ENCODE measurements at places on chromosomes 3 and 15. TPM values are rescaled to one million over a fixed set of nuclear protein-coding genes. Genes with fewer than 3 reads are reported as not detected.

Gene AHSG
- total RNA-seq, result not detected

Gene CPN2
- total RNA-seq, result not detected

- DNase-seq, result no peak
Observed at GRCh38 chr3:53604232-53604631, 109.8 kb downstream of the CACNA1D start.

DNA sequence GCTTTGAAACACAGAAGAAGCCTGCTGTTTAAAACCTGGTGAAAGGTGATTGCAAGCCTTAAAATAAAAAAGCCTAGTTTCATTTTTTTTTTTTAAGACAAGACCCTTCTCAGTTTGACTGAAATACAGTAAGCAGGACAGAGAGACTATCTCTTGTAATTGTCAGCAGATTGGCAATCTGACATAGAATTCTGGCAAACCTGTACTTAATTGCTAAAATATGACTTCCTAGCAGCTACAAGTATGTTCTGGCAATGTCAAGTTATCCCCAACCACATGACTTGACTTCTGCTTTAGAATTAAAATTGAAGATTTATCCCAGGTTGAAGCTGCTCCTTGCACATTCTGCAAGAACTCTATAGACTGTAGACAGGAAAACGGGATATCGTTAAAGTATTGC is 232.8 kb upstream of the NR2F2 start:
- DNase-seq, result no peak

- DNase-seq, result no peak
Observed at GRCh38 chr15:40105517-40106202, 3.0 kb downstream of the BMF start.

- peak; percentile 20 for DNase-seq
Observed at GRCh38 chr3:45554006-45554666, 40.4 kb upstream of the LIMD1 start.

- DNase-seq, result no peak
Observed at GRCh38 chr3:100999160-100999559, 5.9 kb upstream of the ABI3BP start.

DNA sequence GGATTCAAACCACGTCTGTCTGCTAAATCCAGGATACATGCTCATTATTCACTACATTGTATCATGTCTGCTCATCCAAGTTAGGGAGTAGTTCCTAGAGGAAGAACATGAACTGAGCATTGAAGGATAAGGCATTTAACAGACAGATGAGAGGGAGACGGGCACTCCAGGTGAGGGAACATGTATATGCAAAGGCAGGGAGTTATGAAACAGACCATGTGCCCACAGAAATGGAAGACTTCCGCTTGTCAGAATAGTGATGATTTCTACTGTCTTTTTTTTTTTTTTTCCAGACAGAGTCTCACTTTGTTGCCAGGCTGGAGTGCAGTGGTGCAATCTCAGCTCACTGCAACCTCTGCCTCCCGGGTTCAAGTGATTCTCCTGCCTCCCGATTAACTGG is 5.0 kb upstream of the NDUFAF1 start:
- DNase-seq, result no peak

Gene CA12
- 1.3 TPM for total RNA-seq

DNA sequence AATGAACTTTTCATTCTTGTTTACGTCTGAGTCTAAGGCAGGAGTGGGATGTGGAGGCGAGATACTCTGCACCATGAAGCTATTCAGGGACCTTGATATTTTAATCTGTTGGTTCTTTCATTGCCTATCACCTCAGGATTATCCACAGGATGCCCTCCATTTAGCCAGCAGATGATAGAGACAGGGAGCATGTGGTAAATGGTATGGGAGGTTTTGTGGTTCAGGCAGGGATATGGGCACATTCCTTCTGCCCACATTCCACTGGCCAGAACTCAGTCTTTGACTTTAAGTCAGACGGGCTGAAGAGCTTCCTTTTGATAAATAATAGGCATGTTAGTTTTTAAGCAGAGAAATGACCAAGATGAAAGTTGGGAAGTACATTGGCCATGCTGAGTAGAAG is 548.0 kb upstream of the CCDC54 start:
- DNase-seq, result peak; percentile 38

Gene SAMMSON
- total RNA-seq, result 0.12 TPM

Gene AMIGO3
- total RNA-seq, result 1.0 TPM

Gene RETNLB
- not detected for total RNA-seq

DNA sequence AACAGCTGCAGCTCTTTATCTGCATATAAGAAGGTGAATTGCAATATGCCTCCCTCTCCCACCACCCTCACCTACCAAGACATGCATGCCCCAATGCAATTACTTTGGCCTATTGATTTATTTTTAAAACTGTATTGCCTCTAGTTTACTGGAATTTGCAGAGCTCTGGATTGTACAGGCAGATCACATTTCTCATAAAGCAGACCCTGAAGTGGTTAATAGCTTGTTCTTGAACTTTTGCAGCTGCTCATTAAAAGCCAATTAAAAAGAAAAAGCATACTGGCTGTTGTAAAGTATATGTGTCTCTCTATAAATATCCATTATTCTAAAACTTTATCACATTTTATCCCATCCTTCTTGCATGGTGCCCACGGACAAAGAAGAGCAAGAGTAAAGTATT is 221.5 kb upstream of the TOPAZ1 start:
- DNase-seq, result no peak

- DNase-seq, result peak; percentile 18
Observed at GRCh38 chr3:25663347-25663868, 1.3 kb downstream of the TOP2B start.

DNA sequence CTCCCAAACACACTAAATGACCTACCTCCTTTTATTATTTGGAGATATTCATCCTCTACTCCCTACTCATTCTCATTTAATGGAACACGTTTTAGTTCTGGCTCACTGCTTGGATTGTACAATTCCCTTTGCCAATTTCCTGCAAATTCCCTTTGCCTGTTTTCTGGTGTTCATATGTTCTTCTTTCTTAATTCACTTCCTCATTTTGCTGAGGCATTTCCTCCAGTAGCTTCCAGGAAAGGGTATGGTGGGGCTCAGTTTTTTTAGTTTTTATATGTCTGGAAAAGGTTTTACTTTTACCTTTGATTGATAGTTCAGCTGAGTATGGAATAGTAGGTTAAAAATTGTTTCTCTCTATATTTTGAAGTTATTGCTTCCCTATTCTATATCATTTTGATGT is 143.6 kb upstream of the GOLIM4 start:
- no peak for DNase-seq

GRCh38 chr3:182172534-182172933 is 460.8 kb downstream of the SOX2 start:
- DNase-seq, result no peak

All from A172 (cell line).